ENCODE measurements at places on chromosomes 3 and 15.

GRCh38 chr15:92733090-92733933, 77.7 kb upstream of the FAM174B start:
- no peak for DNase-seq

GRCh38 chr3:80705290-80705689, 937.5 kb upstream of the ROBO1 start:
- no peak for DNase-seq

GRCh38 chr3:111852540-111852939, 6.5 kb upstream of the PHLDB2 start:
- no peak for DNase-seq

DNA sequence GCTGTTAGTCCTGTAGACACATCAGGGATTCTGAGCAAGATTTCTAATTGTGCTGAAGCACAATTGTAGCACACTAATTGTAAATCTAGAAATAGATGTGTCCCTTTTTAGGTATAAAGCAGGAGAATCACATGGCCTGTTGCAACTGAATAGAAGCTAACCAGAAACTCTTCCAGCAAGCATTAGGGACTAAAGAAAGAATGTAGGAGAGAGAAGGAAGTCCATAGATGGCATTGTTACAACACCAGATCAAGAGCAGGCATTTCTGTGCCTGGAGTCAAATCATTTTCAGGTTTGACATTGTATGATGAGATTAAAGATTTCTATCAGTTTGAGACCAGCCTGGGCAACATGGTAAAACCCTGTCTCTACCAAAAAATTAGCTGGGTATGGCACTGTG, 27.4 kb downstream of the CALML4 start:
- DNase-seq = no peak

DNA sequence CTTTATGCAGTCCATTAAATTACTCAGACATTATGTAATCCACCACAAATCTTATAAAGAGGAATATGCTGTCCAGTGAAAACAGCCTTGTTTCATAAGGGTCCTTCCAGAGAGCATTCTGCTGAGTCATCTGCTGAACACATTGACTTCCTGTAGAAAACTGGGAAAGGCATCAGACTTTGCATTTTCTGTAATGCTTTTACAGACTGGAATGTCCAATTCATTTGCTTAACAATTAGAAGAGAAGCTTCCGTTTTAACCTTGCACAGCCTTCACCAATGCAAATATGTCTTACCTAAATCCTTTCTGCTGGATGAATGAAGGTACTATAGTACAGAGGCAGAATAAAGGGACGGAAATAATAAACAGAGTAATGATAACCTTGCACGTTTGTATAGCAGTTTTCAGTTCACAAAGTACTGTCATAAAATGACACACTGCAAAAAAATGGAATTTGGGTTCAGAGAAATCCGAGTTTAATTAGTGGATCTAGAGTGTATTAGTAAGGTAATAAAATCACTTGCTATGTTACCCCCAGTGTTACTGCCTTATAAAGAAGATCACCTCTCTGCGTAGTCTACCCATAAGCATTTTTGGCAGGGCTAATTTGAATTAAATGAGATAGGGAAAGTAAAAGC, 301.5 kb downstream of the PYDC2 start:
- no peak for DNase-seq

DNA sequence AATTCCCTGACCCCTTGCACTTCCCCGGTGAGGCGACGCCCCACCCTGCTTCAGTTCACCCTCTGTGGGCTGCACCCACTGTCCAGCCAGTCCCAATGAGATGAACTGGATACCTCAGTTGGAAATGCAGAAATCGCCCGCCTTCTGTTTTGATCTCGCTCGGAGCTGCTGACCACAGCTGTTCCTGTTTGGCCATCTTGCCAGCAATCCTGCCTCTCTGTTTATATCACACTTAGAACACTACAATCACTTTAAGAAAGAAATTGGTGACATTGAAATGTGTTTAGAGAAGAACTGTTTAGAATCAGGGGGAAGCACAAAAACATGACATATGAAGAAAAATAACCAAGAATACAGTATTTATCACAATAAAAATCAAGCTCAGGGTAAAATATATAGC, 127.5 kb upstream of the SUCLG2 start:
- no peak for DNase-seq

DNA sequence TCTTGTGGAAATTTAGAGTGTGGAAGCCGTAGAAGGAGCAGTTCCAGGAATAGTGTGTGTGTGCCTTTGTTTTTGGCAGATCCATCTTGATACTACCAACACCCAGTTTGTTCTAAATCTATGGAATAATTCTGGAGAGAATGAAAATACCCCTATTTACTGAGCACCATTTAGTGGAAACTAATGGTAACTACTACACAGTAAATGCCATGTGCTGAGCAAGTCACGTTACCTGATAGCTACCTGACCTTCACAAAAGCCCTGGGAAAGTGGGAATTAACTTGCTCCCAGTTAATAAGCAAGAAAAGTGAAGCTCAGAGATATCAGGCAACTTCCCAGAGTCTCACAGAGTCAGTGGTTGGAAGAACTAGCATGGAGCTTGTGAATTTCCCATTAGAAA, 137.7 kb downstream of the ARPP21 start:
- DNase-seq = no peak

DNA sequence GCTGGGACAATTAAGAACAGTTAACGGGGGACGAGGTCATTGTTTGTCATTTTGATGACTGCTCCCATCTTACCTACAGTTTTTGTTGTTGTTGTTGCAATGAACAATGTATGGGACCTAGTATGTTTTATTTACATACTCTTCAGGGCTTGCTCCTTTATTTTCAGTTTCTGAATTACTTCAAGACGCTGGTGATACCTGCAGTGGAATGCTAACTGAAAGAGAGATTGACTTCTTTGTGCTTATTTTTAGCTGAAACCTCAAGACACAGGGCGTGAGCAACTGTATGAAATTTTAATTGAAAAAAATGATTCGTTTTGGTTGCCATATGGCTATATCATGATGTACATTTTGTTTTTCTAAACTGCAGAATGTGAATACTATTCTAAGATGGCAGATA, 297.9 kb downstream of the EDEM1 start:
- DNase-seq = no peak

DNA sequence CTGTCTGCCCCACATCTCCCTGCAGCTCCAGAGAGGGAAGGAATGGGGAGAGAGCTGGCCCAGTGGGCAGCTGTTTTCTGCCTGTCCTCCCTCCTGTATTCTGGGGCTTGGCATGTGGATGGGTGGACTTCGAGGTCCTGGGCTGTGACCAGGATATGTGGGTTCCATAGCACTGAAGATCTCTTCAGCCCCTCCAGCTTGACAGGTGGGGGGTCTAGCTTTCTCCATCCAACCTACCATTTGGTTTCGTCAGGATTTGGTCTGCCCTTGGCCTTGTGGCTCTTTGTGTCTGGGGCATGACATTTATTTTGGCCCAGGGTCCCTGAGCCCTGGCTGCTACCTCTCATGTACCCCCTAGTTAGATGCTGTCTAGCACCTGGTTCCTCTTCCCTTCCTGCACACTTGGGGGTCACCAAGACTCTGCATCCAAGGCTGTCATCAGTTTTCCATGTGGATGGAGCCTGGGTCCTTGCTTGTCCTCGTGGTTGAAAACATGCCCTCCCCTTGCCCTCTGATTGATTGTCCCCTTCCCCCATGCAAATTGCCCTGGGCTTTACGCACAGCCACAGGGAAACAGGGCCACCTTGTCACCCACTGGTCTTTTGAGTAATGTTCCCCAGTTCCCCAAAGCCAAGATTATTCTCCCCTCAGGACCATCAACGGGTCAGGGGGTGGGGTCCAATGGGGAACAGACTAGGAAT, 3.2 kb downstream of the EPHB3 start:
- DNase-seq = no peak

DNA sequence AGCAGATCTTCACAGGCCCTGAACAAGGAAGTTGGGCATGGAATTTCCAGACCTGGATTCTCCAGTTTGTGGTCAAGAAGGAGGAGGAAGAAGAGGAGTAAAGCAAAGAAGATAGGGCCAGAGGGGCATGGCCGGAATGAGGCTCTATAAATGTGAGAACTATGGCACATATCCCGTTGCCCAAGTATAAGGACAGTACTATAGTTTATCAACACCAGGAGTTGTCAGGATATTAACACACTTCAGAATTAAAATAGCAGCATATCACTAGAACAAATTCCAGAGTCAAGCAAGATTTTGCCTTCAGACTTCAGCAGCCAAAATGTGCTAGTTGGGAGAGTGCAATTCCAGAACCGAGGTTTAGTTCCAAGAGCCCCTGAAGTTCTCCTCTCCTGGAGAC, 38.4 kb upstream of the PHLDB2 start:
- no peak for DNase-seq

DNA sequence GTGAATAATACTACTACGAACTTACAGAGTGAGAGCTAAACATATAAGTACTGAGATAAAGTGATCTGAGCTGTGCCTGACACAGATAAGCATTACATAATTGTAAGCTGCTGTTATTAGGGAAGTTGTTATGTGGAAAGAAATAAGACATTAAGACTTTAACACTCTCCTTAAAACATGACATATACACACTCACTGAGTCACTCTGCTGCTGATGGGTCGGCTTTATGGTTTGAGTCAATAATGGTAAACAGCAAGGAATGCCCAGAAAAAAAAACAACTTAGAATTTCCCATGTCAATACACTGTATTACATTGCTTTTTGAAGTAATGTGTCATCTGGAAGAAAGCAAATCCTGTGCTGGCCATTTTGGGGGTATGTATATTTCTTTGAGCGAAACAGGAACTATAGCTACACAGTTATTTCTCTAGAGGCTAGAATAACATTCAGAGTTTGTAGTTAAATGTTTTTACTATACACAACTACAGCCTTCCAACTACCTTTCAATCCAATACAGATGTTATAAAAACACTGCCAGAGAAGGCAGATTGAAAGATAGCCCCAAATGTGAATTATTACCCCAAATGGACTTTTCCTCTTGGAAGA, 22.8 kb upstream of the SPRED1 start:
- DNase-seq = no peak
